ENCODE measurements at places on chromosomes 7 and 10.

- DNase-seq, result no peak
Measured at GRCh38 chr10:104488439-104488832, 134.8 kb downstream of the CFAP58 start.

DNA sequence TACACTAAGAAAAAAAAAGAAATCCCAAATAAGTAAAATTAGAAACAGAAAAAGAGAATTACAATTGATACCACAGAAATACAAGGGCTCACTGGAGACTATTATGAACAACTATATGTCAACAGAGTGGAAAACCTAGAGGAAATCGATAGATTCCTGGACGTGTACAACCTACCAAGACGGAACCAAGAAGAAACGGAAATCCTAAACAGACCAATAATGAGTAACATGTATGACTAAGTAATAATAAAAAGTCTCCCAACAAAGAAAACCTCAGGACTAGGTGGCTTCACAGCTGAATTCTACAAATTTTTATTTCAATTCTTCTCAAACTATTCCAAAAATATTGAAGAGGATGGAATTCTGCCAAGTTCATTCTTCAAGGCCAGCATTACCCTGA lies 13.9 kb downstream of the DIP2C start:
- no peak for DNase-seq

DNA sequence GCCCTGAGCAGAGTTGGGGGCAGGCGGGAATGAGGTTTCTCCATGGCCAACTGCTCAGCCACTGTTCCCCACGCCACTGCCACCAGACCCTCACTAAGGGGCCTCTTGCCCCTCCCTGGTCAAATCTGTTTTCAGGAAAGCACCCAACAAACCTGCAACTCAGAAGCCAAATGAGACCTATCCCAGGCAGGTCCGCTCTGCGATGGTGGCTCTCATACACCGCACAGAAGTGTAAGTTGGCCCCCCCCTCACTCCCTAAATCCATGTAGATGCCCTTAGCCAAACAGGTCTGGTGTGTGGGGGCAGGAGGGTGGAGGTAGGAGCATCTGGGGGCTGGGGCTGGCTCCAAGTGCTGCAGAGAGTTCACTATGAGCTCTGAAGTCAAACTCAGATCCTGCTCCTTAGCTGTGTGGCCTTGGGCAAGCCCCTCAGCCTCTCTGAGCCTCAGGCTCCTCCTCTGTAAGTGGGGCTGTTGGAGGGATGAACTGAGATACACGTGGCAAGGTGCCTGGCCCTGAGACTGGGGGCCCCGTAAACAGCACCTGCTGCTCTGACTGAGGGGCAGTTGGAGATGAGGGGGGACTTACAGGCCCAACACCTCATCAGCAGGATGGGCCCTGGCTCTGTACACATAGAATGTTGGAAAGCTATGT lies 1.1 kb downstream of the MMRN2 start:
- peak; percentile 52 for DNase-seq

- DNase-seq, result no peak
Measured at GRCh38 chr7:11650030-11650429, 182.0 kb downstream of the THSD7A start.

GRCh38 chr7:98870807-98871491 lies 1.1 kb upstream of the TMEM130 start:
- DNase-seq, result peak; percentile 67

All from SK-N-DZ (cell line).